ENCODE measurements at places on chromosomes 13 and 19.

- no peak for DNase-seq
These were observed 519.5 kb downstream of the DCT start for GRCh38 chr13:93959796-93960533.

- DNase-seq = no peak
These were observed 90.9 kb upstream of the ZNF507 start for GRCh38 chr19:32254509-32254890.

DNA sequence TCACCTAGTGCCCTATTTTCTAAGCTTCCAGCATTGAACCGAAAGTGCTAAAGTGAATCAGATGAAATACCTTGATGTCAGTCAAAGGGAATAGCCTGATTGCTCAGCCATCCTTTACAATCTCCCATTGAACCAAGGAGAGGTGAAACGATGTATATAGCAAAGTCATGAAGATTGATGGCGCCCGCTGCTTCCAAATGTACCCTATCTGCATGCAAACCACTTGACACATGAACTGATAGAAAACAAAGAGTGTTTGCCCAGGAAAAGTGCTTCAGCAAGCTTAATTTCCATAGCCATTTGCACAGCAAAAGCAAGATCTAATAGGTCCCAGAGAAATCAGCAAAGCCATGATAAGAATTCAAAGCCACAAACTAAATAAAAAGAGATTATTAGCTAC is 624.9 kb upstream of the PCDH9 start:
- no peak for DNase-seq

DNA sequence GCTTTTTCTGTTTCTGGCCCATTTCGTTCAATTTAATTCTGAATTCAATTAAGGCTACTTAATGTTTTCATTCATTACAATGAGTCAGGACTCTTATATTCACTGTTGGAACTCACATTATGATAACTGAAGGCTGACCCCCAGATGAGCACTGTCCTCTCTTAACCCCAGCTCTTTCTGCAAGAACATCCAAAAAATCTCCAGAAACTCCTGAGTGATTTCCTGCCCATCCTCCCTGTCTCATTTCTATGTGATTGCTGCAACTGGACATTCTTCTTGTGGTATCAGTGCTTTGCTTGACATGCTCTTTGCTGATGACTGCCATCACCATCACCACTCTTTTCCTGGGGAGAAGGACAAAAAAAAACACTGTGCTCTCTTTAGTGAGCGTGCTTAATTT is 240.3 kb downstream of the SPRY2 start:
- no peak for DNase-seq

DNA sequence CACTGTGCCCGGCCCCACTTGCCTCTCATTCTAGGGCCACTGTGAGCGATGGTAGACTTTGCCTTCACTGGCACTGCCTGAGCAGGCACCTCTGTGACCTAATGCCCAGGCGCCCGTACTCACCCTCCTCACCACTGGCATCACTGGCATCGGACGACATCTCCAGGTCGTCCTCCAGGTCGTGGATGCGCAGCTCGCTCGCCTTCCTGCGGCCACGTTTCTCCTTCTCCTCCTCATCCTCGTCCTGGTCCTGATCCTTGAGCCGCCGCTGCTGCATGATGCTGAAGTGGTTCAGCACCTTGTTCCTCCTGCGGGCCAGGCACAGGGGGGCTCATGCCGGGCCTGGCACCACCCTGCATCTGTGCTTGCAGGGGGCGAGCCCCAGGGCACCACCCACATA is 7.5 kb upstream of the PSPN start:
- no peak for DNase-seq

DNA sequence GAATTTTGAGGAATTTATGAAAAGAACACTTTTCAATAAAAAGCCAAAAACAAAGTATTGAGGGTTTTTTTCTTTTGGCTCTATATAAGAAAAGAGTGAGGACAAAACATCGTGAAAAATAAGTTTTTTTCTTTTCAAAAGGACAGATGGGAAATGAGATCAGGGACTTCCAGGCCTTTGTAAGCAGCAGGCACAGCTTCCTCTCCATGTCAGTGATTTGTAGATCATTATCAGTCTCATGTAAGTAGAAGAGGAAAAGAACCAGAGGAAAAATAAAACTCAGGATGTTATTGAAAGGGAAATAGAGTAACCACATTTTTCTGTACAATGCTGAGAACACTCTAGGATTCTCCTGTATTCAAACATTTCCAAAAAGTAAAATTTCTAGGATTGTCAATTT is 29.9 kb downstream of the DOCK9 start:
- DNase-seq = no peak

DNA sequence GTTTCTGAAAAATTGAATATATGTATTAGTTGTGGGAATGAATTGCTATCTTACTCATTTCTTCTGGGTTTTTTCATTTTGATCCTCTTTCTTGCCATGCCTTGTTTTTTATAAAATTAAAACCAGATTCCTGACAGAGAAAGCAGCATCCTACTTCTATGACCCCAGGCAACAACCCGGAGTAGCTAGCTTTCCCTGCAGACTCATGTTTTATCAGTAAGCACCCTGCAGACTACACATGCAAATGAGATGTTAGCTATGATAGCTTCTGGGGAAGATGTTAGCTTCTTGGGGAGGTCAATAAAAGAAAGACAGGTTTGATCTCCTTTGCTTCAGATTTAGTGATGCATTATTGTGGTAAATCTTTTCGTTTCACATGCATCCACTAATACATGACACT is 1598.6 kb downstream of the SLITRK5 start:
- no peak for DNase-seq

DNA sequence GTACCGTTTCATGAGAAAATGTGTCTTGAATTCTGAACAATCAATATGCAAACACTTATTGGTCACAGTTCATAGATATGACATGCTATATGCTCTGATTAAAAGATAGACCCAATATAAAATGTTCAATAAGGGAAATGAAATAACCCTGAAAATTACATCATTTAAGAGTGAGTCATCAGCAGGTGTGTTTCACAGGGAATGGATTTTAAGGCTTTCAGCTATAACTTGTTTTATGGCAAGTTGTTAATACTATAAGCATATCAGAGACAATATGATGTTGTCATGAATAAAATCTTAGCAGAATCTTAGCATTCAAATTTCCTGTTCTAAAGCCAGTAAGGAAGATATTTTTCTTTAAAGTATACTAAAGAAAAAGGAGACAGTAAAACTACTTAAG is 483.4 kb upstream of the PCDH9 start:
- no peak for DNase-seq

DNA sequence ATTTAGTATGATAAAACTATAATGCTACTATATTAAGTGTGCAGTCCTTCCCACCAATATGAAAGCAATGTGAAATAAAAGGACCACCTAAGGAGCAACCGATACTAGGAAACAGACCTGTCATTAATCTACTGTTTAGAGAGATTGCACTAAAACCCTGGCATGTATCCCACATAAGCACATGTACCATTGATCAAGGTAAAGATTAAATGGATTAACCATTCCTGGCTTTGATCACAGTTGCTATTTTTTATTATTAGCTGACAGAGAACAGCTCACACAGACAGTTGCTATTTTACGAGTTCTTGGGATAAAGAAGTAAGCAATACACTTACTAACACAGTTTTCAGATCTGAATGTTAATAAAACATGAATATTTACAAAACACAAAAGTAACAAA is 57.7 kb upstream of the ZDHHC20 start:
- DNase-seq = no peak

DNA sequence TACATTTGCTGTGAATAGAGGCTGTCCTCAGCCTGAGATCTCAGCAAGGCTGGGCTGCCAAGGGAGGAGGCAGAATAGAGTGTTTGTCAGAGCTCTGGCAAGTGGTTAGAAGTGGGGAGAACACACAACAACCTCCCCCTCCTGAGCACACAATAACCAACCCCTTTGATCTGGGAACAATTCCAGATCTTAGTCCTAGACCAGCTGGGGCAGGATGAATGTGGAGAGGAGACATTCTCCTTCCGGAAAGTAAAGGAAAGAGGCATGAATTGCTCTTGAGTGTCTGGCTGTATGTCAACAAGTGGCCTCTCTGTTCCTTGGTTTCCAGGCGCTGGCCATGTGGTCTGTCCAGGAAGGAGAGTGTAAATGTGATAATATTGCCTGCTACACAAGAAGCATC is 114.9 kb upstream of the TMTC4 start:
- DNase-seq = no peak

DNA sequence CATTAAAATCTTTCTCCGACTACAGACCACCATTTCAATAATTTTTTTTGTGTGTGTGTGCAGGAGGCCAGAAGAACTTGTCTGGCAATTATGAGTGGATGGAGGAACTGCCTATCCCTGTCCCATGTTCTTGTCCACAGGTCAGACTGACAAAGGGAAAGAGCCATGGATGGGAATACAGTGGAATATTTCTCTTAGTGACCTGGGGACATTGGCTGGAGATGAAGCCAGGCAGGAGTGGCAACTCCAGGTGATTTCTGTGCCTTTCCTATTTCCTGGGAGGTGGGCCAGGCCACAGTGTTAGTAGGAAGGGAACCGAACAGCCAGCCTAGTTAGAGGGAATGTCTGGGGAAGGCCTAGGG is 3.7 kb downstream of the PSG9 start:
- DNase-seq = no peak

DNA sequence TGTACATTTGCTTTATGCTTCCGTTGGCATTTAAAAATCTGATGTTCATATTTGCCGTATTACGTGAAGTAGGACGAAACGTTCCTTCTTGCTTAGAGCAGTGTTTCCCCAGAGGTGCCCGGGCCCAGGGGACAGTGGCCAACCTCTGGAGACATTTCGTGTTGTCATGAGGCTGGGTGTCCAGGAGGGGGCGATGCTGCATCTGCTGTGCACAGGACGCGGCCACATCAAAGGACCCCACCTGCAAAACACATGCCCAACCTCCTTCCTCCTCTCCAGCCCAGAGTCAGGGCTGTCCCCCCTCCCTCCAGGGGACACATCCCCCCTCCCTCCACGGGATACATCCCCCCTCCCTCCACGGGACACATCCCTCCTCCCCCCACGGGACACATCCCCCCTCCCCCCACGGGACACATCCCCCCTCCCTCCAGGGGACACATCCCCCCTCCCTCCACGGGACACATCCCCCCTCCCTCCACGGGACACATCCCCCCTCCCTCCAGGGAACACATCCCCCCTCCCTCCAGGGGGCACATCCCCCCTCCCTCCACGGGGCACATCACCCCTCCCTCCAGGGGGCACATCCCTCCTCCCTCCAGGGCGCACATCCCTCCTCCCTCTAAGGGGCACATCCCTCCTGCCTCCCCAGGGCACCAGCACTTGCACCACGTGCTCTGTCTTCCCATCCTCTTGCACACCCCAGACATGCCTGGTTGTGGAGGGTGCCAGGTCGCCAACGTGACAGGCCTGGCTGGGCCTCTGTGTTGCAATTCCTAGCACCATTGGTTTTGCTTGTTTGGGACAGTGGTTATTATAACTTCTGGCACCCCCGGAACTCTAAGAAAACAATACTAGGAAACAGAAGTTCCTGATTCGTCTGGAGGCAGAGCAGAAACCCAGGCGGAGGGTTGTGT is 46.7 kb downstream of the GAS6 start:
- peak; percentile 71 for DNase-seq

DNA sequence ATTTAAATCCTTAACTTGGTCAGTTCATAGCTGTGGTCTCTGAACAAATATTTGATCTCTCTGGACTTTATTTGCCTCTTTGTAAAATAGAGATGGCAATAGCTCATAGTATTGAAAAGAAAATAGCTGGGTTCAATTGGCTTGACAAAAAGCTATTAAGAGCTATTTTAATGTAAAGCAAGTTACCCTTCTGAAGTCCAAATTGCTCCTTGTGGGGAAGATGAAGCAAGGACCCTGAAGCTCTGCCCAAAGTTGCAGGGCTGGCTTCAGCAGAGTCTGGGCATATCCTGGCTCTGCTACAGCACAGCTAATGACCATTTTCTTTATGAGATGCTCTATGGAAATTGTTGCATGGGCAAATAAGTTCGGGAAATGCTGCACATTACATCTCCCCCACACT is 484.5 kb downstream of the TDRD3 start:
- DNase-seq = no peak

- DNase-seq = no peak
These were observed 282.9 kb downstream of the TSHZ3 start for GRCh38 chr19:31066385-31066784.

Data from stimulated activated CD4-positive, alpha-beta T cell treated with anti-CD3 and anti-CD28 coated beads, TNF-alpha, amount 100 ng/mL, for 1 hour (primary cell).